ENCODE measurements at places on chromosomes 3 and 15.

DNA sequence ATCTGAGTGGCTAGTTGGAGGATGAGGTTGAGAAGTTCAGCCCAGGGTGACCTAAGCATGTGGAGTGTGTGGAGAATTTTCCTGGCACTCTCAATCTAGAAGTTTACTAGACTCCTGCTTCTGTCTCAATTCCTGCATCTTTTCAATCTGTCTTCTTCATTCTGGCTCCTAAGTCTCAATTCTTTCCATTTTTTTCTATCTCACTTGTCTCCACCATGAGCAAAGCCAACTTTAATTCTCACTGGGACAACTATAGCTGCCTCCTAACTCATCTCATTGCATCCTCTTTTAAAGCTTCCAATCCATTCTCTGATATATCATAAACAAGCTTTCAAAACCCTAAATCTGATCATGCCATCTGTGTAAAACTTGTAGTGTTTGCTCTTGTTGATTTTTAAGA is 569.3 kb downstream of the NAALADL2 start:
- no peak for DNase-seq

- DNase-seq: no peak
Measured at GRCh38 chr3:13023235-13023970, 49.8 kb downstream of the IQSEC1 start.

- DNase-seq: no peak
Measured at GRCh38 chr3:189988854-189989253, 131.8 kb downstream of the P3H2 start.

GRCh38 chr3:139633511-139633910 is 44.3 kb downstream of the NMNAT3 start:
- DNase-seq: no peak

DNA sequence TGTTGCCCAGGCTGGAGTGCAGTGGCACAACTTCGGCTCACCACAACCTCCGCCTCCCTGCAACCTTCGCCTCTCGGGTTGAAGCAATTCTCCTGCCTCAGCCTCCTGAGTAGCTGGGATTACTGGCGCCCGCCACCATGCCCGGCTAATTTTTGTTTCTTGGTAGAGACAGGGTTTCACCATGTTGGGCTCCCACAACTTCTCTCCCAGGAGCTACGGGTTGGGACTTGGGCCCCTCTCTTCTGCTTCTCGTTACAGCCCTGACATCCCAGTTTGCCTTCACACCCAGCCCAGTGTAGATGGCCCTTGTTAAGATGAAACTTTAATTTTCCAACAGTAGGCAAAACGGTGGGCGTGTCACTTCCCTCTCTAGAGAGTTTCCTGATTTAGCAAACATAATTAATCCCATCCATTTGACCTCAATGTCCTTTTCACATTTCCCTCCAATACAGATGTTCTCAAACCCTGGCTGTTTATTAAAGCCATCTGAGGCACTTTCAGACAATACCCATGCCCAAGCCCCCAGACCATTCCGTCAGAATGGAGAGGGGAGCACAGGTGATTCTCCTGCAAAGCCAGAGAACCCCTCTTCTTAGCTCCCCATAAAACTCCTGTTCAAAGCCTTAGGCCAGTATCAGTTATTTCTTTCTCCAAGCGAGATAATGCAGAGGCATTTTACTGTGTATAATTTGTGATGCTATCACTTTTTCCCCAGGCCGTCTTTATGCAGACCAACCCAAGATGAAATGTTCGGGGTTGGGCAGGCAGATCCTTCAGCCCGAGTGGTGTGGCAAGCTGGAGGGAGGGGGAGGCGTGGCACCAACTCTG is 245.7 kb downstream of the XXYLT1 start:
- no peak for DNase-seq

GRCh38 chr3:15310491-15311370 is 21.7 kb downstream of the SH3BP5 start:
- DNase-seq: no peak

- DNase-seq: peak; percentile 72
Measured at GRCh38 chr3:12681943-12682390, 18.1 kb upstream of the RAF1 start.

GRCh38 chr3:260898-261297 is 64.3 kb downstream of the CHL1 start:
- DNase-seq: no peak

DNA sequence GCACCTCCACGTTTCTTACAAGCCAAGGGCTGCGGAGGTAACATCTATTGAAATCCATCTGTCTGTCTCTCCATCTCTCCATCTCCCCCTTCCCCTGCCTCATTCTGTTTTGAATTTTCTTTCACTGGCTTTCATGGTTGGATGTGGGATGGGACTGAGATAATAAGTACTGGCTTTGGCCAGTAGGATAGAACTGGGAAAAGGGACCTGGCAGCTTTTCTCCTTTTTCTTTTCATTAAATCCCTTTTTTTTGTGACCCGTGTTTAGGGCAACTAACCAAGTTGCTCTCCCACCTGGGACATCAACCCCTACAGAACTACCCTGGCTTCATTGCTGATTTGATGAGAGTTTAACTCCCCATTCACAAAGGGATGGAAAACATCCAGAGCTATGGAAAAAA is 66.8 kb upstream of the ADAMTSL3 start:
- DNase-seq: no peak

GRCh38 chr3:72279068-72279604 is 494.2 kb upstream of the PROK2 start:
- no peak for DNase-seq

GRCh38 chr3:195189821-195190220 is 81.1 kb downstream of the XXYLT1 start:
- DNase-seq: no peak

DNA sequence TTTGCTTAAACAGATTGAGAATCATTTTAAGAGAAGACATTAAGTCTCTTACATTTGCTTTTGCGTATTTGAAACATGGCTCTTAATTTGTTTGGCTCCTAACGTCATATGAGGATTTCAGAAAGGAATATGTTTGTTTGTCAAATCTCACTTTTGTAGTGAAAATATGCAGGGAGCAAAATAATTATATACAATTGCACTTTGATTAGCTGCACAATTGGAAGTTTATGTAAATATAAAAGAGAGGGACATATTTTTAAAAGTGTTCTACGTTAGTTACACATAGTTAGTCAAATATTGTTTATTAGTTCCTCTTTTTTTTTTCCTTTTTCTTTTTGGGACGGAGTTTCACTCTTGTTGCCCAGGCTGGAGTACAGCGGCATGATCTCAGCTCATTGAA is 42.7 kb upstream of the GOLIM4 start:
- DNase-seq: no peak
